ENCODE measurements at places on chromosomes 2 and 18.

DNA sequence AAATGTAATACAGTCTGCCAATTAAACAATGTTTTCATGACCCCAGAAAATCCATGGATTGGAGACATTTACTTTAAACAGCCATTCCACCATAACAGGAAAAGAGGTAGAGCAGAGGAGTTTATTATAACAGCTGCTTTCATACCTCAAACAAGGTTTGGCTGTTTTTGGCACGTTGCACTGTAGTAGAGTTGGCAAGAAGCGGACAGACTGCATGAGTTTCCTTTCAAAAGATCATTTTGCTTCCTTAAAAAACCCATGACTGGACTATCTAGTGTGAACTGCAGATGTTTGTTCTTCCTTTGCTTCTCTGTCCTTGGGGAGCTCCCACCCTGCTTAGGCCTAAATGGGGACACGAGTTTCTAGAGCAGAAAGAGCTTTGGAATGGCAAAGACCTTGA is 108.5 kb upstream of the THOC1 start:
- DNase-seq = no peak

DNA sequence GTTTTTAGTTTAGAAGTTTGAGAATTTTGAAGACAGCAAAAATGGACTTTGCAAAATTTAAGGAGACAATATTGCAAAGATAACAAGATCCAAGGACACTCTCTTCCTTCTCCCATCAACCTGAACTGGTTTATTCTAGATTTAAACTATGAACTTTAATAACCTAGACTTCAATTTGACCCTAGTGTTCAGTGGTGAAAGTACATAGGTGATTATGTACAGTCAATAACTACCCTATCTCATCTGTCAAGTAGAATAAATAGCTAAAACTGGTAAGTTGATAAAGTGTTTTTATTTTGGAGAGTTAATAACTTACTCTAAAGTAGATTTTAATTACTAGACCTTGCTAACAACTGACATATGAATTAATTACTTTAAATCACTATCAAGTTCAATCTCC is 52.9 kb upstream of the NFE2L2 start:
- DNase-seq = no peak

GRCh38 chr2:55837073-55837472 is 86.5 kb downstream of the EFEMP1 start:
- DNase-seq = no peak

- DNase-seq = no peak
These were observed 70.8 kb downstream of the DHRS9 start for GRCh38 chr2:169139993-169140767.

DNA sequence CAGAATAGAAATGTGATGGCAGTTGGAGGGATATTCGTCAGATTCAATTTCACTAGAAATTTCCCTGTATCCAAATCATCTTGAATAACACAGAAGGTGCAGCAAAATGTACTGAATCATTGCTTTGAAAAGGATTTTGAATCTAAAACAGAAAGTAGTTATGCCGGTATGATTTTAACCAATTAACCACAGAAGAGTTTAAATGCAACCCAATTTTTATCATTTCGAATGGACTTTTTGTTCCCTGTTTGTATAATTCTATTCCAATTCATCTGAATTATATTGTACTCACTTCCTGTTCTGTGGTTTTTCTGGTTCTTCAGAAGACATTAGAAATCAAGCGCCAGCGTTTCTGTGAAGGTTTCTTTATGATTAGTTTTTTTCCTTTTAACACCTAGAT is 190.4 kb downstream of the MYO3B start:
- DNase-seq = no peak

DNA sequence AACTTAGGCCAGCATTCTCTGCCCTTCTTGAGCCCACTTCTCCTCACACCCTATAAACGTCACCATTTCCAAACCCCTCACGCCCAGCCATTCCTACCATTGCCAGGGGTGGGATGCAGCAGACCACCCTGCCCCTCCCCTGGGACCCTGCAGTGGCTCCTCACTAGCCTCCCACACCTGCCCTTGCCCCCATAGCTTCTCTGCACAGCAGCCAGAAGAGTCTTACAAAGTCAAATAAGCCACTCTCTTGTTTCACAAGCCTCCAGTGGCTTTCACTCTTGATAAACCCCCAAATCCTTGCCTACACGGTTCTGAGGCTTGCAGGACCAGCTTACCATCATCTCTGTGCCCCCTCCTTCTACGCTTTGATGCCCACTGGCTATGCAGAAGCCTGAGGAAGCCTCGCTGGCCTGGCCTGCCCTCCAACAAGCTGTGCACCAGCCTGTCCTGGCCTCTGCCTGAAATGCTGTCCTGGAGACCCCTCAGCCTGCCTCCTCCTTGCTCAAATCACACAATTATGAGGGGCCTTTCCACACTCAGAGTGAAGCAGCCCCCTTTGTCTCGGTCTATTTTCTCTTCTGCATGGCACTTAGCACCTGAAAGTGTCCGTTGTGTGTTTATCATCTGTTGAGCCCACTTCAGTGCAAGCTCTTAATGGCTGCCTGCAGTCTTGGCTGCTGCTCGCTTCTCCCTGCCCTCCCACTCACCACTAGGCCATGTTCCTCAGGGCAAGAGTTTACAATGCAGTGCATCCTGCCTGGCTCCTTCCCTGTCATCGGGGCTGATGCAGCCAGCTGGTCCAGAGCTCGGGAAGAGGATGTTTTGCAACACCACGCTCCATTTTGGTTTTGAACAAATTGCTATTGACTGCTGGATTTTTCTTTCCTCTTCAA is 82.6 kb upstream of the RGPD5 start:
- DNase-seq = no peak

GRCh38 chr2:11865805-11866204 is 119.4 kb downstream of the LPIN1 start:
- no peak for DNase-seq
